ENCODE measurements at places on chromosomes 12 and 14.

DNA sequence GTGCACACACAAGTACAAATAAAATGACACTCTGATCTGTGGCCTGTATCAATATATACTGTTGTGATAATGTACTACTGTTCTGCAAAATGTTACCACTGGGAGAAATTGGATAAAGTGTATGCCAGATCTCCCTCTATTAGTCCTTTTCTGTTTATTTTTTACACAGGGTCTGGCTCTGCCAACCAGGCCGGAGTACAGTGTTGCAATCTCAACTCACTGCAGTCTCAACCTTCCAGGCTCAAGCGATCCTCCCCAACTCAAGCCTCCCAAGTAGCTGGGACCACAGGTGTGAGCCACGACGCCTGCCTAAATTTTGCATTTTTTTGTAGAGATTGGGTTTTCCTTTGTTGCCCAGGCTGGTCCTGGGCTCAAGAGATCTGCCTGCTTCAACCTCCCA, 1.9 kb downstream of the NT5DC3 start:
- DNase-seq = no peak

DNA sequence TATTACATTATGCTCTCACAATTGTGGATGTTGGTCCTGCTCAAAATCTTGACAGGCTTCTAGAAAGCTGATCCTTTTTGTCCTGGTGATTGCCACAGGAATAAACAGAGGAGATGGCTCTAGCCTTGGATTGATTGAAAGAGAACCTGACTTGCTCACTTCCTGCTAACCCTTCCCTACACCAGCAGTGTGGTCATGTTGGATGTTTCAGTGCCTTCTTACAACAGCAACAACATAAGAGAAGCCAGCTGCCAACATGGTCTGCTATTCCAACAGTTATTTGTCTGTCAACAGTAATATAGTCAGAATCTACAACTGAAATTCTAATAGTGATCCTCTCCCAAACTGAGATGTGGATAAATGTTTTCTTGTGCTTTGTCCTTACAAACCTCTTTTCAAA, 311.6 kb upstream of the DIO2 start:
- DNase-seq = no peak

GRCh38 chr14:102231476-102232347, 73.3 kb downstream of the MOK start:
- no peak for DNase-seq

GRCh38 chr12:110079477-110080400, 31.4 kb upstream of the C12orf76 start:
- no peak for DNase-seq

- no peak for DNase-seq
These were observed 21.3 kb downstream of the GPR68 start for GRCh38 chr14:91223028-91223783.
